ENCODE measurements at places on chromosomes 6 and 20. TPM values are rescaled to one million over a fixed set of nuclear protein-coding genes. Genes with fewer than 3 reads are reported as not detected.

DNA sequence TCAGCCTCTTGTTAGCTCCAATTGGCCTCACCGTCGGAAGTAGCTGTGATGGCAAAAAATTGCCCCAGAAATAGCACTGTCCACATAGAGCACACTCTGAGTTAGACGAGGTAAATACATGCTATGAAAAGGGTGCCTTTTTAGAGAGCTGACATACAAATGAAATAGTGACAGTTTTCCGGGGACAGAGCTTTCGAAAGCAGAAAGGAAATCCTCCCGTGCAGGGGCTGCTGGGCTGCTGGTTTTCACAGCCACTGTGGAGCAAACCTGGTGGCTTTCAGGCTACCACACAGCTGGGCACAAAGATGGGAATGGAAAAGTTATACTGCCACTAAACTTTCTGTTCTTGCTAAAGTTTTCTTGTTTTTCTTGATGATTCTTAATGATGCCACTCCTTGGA, 8.3 kb downstream of the SLPI start:
- DNase-seq: no peak

DNA sequence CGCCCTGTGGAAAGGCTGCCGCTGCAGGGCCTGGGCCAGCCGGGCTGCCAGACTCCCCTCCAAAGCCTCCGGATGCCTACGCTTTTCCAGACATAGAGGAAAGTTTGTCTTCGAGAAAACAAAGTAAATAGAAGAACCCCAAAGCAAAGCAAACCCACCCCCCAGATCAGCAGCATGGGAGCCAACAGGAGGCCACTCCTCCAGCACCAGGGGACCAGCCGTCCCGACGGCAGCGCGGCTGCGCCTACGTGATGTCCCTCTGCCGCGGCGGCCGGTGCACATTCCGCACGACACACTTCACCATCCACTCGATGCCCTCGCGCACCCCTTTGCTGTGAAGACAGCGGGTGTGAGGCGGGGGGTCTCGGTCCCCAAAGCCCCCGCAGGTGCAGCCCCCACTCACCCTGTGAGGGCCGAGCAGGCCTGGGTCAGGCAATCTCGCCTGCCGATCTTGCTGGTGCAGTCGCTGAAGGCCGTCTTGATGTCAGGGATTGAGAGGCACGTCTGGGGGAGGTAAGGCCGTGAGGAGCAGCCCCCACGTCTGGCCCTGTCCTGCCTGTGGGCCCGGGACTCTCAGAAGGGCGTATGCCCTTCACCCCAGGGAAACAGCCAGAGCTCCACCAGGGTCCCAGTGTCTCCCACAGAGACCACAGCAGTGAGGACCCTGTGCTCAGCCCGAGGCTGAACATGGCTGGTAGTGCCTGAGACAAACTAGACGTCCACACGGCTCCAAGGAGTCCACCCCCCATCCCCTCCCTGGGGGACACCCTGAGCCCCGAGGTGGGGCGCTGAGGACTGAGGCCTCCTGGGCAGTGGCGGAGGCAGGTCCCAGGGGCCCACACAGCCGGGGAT, 4.0 kb downstream of the TNFRSF6B start:
- no peak for DNase-seq

NT5E gene
- total RNA-seq: 145 TPM

DNA sequence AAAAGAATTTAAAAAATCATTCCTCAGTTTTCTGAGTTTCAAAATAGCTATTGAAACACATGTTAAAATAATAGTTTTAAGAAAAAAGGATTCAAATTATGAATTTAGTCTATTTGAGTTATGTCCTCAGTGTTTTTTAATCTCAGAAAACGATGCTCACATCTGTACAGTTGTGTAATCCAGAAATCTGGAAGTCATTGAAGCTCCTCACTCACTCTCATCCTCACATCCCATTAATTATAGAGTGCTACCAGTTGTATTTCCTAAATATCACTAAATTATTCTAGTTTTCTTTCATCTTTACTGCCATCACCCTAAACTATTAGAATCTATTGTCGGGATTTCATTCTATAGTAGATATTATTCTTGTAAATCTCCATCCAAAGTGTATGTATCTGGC, 234.7 kb upstream of the RIMS1 start:
- DNase-seq: no peak

DNA sequence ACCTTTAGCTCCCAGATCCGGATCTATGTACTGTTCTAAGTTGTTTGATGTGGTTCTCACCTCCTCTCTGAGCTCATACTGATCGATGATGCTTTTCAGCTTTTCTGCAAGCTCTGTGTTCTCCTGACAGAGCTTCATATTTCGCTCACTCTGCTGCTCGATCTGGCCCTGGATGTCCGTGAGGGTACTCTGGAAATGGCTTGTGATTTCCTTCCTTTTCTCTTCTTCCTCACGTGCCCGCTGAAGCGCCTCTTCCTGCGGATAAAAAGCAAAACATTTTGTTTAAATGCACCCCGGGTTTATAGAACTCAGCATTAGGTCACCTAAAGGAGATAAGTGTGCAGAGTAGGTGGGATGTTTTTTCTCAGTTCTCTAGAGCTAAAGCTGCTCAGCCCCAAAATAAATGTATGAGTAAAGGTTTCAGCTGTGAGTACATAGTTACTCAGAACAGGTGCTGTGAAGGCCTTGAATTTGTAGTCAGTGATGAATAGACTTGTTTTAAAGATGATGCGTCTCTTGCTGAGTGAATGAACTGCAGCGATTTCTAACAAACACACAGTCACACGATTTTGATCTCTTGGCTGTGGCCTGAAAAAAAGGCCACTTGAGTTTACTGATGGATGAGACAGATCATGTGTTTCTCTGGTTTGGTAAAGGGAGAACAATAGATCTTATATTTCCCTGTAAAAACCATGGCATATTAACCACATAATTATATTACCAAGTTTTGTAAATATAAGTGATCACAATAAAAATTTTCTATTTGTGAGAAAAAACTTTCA, 29.1 kb downstream of the TXLNB start:
- no peak for DNase-seq
